ENCODE measurements at places on chromosomes 4 and X.

DNA sequence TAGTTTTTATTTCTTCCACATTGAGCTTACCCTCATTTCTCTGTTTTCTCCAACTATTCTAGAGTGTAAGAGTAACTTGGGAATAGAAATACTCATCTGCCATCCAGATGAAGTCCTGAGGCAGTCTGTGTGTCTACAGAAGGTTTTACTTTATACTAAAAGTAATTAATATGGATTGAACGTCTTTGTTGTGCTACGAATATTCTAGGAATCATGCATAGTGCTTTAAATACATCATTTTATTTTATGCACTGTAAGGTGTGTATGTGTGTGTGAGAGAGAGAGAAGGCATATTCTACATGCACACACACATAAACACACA lies 305.7 kb downstream of the INPP4B start:
- no peaks in the 10 kb centered on the region for H3K27me3 ChIP-seq
- no peak overlapping the region for H3K4me3 ChIP-seq
- DNase-seq = no peak
- H3K27ac ChIP-seq = no peak overlapping the region
- no peaks in the 10 kb centered on the region for H3K4me1 ChIP-seq

- no peaks in the 10 kb centered on the region for H3K36me3 ChIP-seq
- DNase-seq = no peak
- H3K4me1 ChIP-seq = no peaks in the 10 kb centered on the region
- no peaks in the 10 kb centered on the region for H3K27me3 ChIP-seq
- H3K4me3 ChIP-seq = no peak overlapping the region
Observed at GRCh38 chrX:14359316-14359715, 170.0 kb upstream of the GLRA2 start.

DNA sequence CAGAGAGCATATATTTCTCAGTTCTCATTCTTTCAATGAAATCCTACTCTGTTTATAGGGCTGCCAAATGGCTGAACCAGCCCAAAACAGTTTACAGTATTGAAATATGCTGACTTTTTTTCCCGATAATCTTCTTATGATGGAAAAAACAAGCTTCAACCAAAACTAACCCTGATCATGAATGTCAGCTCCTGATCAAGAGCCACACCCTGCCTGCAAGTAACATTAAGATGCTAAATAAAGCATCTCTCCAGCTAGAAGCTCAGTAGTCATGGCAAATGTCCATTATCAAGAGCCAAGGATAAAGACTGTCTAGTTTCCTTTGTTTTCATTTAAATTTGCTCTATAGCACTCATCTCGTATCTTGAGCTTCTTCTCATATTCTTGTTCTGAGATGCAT lies 136.0 kb downstream of the ADAMTS3 start:
- H3K4me1 ChIP-seq = no peaks in the 10 kb centered on the region
- no peak overlapping the region for H3K4me3 ChIP-seq
- no peaks in the 10 kb centered on the region for H3K36me3 ChIP-seq
- no peaks in the 10 kb centered on the region for H3K27me3 ChIP-seq
- no peak for DNase-seq

GRCh38 chr4:55547918-55548317 lies 1.2 kb upstream of the CLOCK start:
- no peaks in the 10 kb centered on the region for H3K27me3 ChIP-seq
- no peaks in the 10 kb centered on the region for H3K36me3 ChIP-seq
- no peaks in the 10 kb centered on the region for H3K4me1 ChIP-seq
- H3K4me3 ChIP-seq = peak overlapping the region; percentile 96

- H3K27me3 ChIP-seq = no peaks in the 10 kb centered on the region
- no peaks in the 10 kb centered on the region for H3K4me1 ChIP-seq
Observed at GRCh38 chrX:10395643-10396042, 224.7 kb downstream of the MID1 start.

DNA sequence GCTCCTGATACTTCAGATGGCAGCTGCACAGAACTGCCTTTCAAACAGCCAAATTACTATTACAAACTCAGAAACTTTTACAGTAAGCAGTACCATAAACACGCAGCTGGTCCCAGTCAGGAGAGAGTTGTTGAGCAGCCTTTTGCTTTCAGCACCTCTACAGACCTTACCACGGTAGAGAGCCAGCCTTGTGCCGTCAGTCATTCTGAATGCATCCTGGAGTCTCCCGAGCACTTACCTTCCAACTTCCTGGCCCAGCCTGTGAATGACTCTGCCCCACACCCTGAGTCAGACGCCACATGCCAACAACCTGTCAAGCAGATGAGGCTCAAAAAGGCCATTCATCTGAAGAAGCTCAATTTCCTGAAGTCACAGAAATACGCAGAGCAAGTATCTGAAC lies 12.4 kb downstream of the ZBTB49 start:
- H3K27me3 ChIP-seq = no peaks in the 10 kb centered on the region
- no peak overlapping the region for H3K4me3 ChIP-seq
- H3K36me3 ChIP-seq = peaks cover 21% of the 10 kb centered on the region

DNA sequence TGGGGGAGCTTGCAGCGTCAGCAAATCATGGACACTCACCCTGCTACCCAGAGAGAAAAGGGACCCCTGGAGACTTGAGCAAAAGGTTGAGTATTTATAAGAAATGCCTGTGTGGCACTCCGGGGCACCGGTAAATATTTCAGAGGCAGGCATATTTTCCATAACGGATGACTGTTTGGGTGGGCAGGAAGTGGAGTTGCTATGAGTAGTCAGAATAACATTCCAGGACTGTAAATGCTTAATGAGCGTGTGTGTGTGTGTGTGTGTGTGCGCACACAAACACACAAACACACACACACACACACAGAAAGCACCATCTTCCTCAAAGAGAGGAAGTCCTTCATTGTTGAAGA lies 74.6 kb downstream of the MXRA5 start:
- H3K27me3 ChIP-seq = no peaks in the 10 kb centered on the region
- H3K27ac ChIP-seq = no peak overlapping the region
- no peaks in the 10 kb centered on the region for H3K4me1 ChIP-seq

- no peak overlapping the region for H3K4me3 ChIP-seq
- H3K27ac ChIP-seq = no peak overlapping the region
- no peak for DNase-seq
- H3K4me1 ChIP-seq = no peaks in the 10 kb centered on the region
- H3K27me3 ChIP-seq = no peaks in the 10 kb centered on the region
- no peaks in the 10 kb centered on the region for H3K36me3 ChIP-seq
Observed at GRCh38 chr4:72391281-72391680, 177.7 kb downstream of the ADAMTS3 start.

DNA sequence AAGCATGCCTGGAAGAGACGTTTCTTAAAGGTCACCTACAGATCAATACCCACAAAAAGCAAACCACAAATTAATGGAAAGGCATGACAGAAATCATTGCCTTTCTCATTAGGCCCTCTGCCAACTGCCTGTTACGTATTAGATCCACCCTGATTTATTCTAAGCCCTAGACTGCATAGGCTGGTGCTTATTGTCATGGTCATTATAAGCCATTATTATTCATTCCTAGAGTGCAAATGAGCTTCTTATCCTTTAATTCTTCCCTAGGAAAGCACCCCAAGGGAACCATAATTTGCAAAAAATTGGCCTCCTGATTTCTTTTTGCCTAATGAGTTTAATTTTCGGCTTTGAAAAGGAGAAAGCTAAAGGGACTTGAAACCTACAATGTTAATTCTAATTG lies 184.2 kb upstream of the GPRIN3 start:
- no peaks in the 10 kb centered on the region for H3K27me3 ChIP-seq
- H3K27ac ChIP-seq = no peak overlapping the region
- no peak for DNase-seq
- H3K4me3 ChIP-seq = no peak overlapping the region
- H3K36me3 ChIP-seq = no peaks in the 10 kb centered on the region
- H3K4me1 ChIP-seq = no peaks in the 10 kb centered on the region

DNA sequence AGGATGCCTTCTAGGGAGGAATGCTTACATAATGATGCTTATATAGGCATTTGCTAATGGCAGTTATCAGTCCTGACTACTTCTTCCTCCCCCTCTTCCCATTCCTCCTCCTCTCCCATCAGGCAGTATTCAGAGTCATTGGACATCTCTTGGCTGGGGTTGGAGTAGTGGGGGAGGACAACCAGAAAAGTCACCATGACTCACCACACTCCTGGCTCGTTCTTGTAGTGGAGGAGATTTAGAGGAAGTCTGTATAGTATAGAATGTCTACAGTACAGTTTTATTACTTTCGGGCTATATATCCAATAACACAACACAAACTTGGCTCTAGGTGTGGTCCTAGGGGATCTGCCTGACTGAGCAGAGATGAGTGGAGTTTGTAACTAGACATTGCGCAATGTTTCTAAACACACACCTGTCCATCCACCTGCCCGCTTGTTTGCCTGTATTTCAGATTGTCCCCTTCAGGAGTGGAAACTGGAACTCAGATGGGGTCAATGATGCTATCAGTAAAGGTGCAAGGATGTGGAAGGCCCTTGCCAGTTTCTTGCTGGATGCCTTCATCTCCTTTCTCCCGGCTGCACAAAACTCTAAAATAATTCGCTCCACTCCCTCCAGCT lies 27.9 kb upstream of the KIAA1210 start:
- DNase-seq = no peak
- no peaks in the 10 kb centered on the region for H3K27me3 ChIP-seq
- H3K4me1 ChIP-seq = no peaks in the 10 kb centered on the region
- H3K27ac ChIP-seq = no peak overlapping the region
- H3K36me3 ChIP-seq = no peaks in the 10 kb centered on the region

GRCh38 chrX:41889317-41890025 lies 33.9 kb downstream of the CASK start:
- H3K4me3 ChIP-seq = no peak overlapping the region
- no peaks in the 10 kb centered on the region for H3K36me3 ChIP-seq
- H3K27me3 ChIP-seq = no peaks in the 10 kb centered on the region
- DNase-seq = no peak

- H3K27me3 ChIP-seq = no peaks in the 10 kb centered on the region
- H3K4me1 ChIP-seq = no peaks in the 10 kb centered on the region
- DNase-seq = no peak
- no peak overlapping the region for H3K27ac ChIP-seq
- H3K36me3 ChIP-seq = no peaks in the 10 kb centered on the region
- H3K4me3 ChIP-seq = no peak overlapping the region
Observed at GRCh38 chr4:59936566-59936965, 1263.6 kb upstream of the ADGRL3 start.

- H3K27ac ChIP-seq = no peak overlapping the region
- H3K36me3 ChIP-seq = no peaks in the 10 kb centered on the region
- H3K4me1 ChIP-seq = no peaks in the 10 kb centered on the region
- H3K4me3 ChIP-seq = no peak overlapping the region
- no peaks in the 10 kb centered on the region for H3K27me3 ChIP-seq
Observed at GRCh38 chr4:15444276-15444675, 16.4 kb downstream of the C1QTNF7 start.

- no peak overlapping the region for H3K4me3 ChIP-seq
- no peaks in the 10 kb centered on the region for H3K4me1 ChIP-seq
- H3K27me3 ChIP-seq = no peaks in the 10 kb centered on the region
- H3K36me3 ChIP-seq = no peaks in the 10 kb centered on the region
- no peak overlapping the region for H3K27ac ChIP-seq
Observed at GRCh38 chr4:99998062-99998867, 48.2 kb upstream of the H2AZ1 start.

DNA sequence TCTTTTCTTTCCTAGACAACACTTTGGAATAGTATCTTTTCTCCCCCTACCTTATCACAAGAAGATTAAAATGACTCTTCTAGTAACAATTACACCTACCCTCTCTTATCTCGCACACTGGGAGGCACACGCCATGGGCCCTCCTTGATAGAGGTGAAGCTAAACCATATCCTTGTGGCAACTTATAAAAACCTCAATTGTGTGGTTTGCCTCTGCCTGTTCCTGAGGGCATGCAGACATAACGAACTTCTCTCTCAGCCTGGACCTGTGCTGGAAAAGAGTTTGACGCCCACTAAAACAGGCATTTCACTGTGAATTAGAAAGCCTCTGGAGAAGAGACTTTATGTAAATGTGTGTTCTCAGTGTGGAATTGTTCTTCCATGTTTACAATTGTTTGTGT lies 141.2 kb downstream of the NDST3 start:
- DNase-seq = no peak
- no peaks in the 10 kb centered on the region for H3K27me3 ChIP-seq
- H3K4me3 ChIP-seq = no peak overlapping the region
- H3K27ac ChIP-seq = no peak overlapping the region
- no peaks in the 10 kb centered on the region for H3K36me3 ChIP-seq
- H3K4me1 ChIP-seq = no peaks in the 10 kb centered on the region

- no peaks in the 10 kb centered on the region for H3K36me3 ChIP-seq
- H3K27me3 ChIP-seq = no peaks in the 10 kb centered on the region
- no peak for DNase-seq
- no peaks in the 10 kb centered on the region for H3K4me1 ChIP-seq
Observed at GRCh38 chr4:17811078-17811603, 362 bp downstream of the NCAPG start.

- no peak overlapping the region for H3K4me3 ChIP-seq
- H3K27ac ChIP-seq = no peak overlapping the region
- no peaks in the 10 kb centered on the region for H3K27me3 ChIP-seq
- no peaks in the 10 kb centered on the region for H3K36me3 ChIP-seq
- no peaks in the 10 kb centered on the region for H3K4me1 ChIP-seq
- no peak for DNase-seq
Observed at GRCh38 chrX:6986915-6987314, 160.6 kb upstream of the STS start.

DNA sequence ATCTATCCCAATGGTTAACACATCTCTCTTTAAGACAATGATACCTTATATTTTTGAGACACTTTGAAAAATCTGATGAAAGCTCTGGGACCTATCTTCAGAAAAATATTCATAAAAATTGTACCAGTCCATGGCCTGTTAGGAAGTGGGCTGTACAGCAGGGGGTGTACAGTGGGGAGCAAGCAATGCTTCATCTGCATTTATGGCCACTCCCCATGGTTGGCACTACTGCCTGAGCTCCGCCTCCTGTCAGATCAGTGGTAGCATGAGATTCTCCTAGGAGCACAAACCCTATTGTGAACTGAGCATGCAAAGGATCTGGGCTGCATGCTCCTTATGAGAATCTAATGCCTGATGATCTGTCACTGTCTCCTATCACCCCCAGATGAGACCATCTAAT lies 42.6 kb downstream of the C4orf51 start:
- H3K4me3 ChIP-seq = no peak overlapping the region
- peaks cover 7% of the 10 kb centered on the region for H3K4me1 ChIP-seq
- no peaks in the 10 kb centered on the region for H3K36me3 ChIP-seq
- DNase-seq = no peak

- no peak overlapping the region for H3K4me3 ChIP-seq
- DNase-seq = no peak
- no peaks in the 10 kb centered on the region for H3K4me1 ChIP-seq
Observed at GRCh38 chr4:164538097-164538496, 215.8 kb upstream of the SMIM31 start.

DNA sequence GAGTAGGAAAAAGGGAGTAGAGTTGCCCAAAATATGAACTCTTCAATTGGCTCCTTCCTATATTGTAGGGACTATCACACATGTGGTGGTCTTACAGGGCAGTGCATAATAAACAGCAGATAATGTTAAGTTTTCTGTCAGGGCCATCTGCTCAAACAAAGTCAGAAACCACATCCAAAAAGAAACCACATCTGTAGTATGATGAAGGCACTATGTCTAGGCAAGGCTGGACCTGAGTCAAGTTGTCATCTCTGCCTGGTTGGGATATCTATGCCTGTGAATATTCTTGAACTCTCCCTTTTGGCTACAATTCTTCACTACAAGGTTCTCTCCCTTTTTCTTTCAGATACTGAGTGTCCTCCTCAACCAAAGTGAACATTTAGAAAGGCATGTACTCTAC lies 109.4 kb upstream of the C1GALT1C1 start:
- DNase-seq = no peak
- no peaks in the 10 kb centered on the region for H3K27me3 ChIP-seq
- no peaks in the 10 kb centered on the region for H3K4me1 ChIP-seq
- H3K36me3 ChIP-seq = no peaks in the 10 kb centered on the region
- no peak overlapping the region for H3K27ac ChIP-seq
